ENCODE measurements at places on chromosomes 12 and 14.

DNA sequence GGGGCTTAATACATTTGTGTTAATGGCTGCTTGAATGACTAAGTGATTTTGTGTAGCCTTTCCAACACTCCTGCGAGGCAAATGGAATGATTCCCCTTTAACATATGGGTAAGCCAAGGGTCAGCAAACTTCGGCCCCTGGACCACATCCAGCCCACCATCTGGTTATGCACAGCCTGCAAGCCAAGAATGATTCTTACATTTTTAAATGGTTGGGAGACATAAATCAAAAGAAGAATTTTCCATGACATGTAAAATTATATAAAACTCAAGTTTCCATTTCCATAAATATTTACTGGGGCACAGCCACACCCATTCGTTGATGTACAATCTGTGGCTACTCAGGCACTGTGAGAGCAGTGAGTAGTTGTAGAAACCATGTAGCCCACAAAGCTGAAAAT lies 9.0 kb downstream of the SLC8B1 start:
- no peak for DNase-seq

DNA sequence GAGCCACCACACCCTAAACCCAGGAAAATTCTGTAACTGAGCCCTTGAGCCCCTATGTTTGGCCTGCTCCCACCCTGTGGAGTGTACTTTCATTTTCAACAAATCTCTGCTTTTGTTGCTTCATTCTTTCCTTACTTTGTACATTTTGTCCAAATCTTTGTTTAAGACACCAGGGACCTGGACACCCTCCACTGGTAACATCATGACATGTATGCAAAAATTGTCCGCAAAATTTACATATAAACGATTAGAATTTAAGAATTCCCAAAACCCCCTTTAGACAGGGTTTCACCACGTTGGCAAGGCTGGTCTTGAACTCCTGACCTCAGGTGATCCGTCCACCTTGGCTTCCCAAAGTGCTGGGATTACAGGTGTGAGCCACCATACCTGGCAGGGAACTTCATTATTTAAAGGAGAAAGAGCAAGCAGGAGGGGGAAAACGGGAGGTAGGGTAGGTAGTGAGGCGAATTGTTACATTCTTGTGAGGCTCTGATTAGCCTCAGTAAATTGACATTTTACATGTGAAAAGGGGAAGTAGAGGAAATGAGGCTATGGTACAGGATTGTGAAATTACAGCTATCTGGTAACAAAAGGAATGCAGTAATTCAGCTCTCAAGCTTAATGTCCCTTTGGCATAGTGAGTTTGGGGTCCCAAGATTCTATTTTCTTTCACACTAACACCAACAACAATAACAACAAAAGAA lies 27.6 kb downstream of the TUBA1A start:
- no peak for DNase-seq

- DNase-seq, result no peak
These were observed 43.4 kb upstream of the PWP1 start for GRCh38 chr12:107642240-107642639.

- DNase-seq, result no peak
These were observed 3.0 kb downstream of the TRMT5 start for GRCh38 chr14:60977847-60978246.

DNA sequence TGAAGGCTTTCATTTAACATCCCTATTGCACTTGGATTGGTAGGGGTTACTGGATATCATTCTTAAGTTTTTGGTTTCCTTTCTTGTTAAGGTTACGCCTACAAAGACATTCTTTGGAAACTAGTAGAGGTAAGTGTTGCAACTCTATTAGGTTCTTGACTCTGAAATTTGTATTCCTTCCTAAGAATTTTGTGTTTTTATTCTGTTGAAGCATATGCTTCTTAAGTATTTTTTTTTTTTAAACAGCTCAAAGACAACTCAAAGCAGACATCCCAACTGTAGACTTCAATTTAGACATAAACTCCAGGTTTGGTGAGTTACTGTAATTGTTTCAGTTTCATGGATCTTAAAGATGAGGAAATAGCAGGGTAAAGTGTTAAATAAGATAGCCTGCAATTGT lies 1.1 kb upstream of the RBMS2 start:
- no peak for DNase-seq

DNA sequence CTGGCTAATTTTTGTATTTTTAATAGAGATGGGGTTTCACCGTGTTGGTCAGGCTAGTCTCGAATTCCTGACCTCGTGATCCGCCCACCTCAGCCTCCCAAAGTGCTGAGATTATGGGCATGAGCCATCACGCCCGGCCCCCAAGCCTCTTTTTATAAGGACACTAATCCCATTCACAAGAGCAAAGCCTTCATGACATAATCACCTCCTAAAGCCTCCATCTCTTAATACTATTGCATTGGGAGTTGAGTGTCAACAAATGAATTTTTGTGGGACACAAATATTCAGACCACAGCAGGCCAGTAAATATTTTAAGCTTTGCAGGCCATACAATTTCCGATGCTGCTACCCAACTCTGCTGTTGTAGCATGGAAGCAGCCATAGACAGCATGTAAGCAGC lies 10.9 kb downstream of the RNF212B start:
- no peak for DNase-seq

DNA sequence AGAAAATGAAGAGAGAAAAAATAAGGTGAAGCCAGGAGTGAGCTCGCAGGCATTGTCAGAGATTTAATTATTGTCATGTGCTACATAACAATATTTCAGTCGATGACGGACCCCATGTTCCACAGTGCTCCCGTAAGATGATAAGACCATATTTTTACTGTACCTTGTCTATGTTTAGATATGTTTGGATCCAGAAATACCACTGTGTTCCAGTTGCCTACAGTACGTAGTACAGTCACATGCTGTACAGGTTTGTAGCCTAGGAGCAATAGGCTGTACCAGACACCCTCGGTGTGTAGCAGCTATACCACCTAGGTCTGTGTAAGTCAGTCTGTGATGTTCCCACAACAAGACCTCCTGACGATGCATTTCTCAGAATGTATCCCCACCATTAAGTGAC lies 137.5 kb downstream of the FBXL14 start:
- DNase-seq, result no peak

- DNase-seq, result no peak
These were observed 17.7 kb downstream of the SYNE3 start for GRCh38 chr14:95498622-95499353.
